Activated gamma-delta T cell treated with Interleukin-2 at 50 U/mL for 16 hours (primary cell): ENCODE measurements at places on chromosomes 6 and 20.

GRCh38 chr6:20166210-20166609 lies 46.1 kb downstream of the MBOAT1 start:
- no peak for DNase-seq

DNA sequence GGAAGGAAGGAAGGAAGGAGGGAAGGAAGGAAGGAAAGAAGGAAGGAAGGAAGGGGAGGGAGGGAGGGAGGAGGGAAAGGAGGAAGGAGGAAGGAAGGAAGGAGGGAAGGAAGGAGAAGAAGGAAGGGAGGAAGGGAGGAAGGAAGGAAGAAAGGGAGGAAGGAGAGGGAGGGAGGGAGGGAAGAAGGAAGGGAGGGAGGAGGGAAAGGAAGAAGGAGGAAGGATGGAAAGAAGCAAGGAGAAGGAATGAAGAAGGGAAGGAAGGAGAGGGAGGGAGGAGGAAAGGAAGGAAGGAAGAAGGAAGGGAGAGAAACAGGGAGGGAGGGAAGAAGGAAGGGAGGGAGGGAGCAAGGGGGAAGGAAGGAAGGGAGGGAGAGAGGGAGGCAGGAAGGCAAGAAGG lies 204.9 kb downstream of the PHACTR1 start:
- DNase-seq: no peak

- DNase-seq: no peak
These were observed 4.2 kb downstream of the PSMF1 start for GRCh38 chr20:1122388-1123315.

DNA sequence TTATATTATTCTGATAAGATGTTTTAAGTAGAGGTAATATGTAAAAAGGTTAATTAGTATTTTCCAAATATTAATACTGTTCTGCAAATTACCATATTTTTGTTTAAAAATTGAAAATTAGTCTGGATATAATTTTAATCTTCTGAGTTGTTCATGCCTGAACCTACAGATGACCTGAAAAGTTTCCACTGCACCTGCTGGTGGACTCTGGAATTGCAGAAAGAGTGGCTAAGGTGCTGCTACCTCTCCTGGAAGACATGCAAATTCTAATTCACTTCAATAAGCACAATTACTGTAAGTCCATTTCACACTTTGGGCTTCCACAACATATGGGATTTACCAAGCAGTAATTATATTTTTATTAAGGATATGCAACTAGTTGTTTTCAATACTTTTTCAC lies 77.7 kb upstream of the OLIG3 start:
- peak; percentile 59 for DNase-seq

DNA sequence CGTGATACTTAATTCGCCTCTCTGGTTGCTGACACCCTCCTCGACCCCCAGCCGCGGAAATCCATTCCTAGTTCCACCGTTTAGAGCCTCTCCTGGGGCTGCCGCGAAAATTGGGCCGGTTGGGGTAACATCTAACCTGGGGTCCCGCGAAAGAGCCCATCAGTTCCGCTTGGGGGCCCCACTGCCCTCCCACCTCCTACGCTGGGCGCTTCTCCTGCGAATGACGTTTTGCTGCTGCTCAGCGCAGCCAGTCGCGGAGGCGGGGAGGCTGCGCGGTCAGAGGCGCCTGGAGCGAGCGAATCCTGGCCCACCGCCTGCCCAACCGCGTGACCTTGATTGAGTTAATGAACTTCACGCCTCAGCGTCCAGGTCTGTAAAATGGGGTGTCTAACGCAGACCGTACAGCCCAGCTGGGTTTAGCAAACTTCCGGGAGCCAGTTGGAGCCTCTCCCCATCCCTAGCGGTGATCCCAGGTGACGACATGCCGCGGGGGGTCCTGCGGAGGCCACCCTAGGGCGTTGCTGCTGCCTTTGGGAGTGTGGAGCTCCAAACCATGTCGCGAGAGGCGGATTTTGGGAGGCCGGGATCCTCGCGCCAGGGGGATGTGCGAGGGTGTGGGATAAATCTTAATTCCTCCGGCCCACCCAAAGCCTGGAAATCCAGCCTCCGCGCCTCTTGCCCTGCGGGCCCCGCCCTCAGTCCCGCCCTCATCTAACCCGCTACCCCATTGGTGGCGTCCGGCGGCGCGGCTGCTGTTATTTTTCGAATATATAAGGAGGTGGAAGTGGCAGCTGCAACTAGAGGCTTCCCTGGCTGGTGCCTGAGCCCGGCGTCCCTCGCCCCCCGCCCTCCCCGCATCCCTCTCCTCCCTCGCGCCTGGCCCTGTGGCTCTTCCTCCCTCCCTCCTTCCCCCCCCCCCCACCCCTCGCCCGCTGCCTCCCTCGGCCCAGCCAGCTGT lies at the start of gene CDC25B:
CDC25B (plus strand) TSS at position 800 of the 958 bp plus-strand sequence. CDS start 222 bp downstream, outside the sequence.
- DNase-seq: peak; percentile 88

DNA sequence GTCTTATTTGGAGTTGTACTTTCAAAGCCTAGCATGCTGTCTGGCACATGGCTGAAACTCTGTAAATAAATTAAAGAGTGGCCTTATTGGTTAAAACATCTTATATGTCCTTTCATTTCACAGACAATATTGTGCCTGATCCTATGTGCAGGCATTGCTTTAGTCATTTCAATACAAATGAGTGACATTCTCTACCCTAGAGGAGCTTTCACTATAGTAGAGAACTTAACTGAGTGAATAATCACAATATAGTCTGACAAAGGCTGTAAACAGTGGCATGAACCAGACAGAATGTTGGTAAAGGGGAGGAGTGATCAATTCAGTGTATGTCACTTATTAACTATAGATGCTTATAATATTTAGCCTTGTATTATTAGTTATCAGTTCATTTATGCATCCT lies 481.8 kb downstream of the TFAP2B start:
- no peak for DNase-seq

GRCh38 chr6:106715922-106716321 lies 86.5 kb downstream of the QRSL1 start:
- no peak for DNase-seq

DNA sequence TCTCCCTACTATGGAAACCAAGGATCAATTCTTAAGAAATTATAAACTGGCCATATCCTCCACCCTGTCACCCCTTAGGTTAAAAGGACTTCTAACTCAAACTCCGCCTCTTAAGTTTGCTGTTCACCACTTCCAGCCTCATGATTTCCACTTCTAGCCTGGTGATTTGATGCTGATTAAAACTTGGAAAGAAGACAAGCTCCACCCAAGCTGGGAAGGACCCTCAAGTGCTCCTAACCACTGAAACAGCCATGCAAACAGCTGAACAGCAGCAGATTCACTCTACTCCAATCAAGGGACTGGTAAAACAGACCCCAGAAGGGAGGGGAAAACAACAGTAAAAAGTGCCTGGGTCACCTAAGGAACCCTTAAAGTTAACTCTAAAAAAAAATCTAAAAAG lies 10.3 kb downstream of the LCA5 start:
- DNase-seq: no peak

DNA sequence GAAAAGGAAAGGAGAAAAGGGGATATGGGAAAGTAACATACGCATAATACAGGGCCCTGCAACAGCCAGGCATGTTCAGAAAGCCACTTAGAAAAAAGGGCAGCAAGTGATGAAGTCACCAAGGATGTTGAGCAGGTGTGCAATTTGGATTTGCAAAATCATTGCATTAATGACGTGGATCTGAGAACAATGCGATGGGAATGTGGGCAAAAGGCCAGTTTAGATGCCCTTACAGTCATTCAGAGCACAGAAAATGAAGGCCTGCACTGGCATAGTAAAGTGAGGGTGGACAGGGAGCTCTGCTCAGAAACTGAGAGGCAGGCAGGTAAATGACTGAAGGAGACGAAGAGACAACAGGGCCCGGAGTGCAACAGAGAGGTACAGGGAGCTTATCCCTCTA lies 123.7 kb upstream of the NHSL1 start:
- no peak for DNase-seq

- no peak for DNase-seq
These were observed 218.4 kb downstream of the BCAS1 start for GRCh38 chr20:53852014-53852413.

DNA sequence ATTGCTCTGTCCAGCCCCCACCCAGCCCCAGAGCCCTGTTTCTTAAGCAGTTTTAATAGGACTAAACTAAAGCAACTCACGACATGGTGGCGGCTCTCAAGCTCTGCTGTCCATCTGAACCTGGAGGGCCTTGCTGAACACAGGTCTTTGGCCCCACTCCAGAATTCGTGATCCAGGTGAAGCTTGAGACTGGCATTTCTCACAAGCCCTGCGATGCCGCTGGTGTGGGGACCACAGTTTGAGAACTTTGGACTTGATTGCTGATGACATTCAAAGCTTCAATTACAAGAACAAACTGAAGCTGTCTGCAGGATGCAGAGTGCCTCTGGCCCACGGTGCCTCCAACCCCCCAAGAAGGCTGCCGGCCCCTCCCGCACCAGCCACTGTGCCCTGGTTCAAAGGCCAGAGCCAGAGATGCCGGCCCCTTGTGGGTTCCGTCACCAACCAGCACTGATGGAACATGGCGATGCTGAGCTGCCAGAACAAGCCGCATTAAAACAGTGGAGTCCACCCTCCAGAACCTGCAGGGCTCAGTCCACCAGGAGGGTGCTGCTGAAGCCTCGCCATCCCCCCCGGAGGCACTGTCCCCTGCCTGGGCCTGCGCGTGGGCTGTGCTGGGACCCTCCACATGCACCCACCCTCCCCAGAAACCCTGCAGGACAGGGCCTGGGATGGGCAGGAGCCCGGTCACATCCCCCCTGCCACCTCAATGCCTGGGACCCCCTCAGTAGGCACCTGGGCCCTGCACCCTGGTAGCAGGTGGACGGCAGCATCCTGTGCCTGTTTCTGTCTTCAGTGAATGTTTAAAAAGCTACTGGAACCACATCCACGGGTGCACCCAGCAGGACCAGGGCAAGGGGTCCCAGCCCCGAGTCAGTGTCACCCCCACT lies 101.1 kb downstream of the PSMB1 start:
- DNase-seq: no peak

- no peak for DNase-seq
These were observed 28.4 kb downstream of the POFUT1 start for GRCh38 chr20:32236048-32236533.

- no peak for DNase-seq
These were observed 713.9 kb upstream of the MARCKS start for GRCh38 chr6:113143206-113143605.

DNA sequence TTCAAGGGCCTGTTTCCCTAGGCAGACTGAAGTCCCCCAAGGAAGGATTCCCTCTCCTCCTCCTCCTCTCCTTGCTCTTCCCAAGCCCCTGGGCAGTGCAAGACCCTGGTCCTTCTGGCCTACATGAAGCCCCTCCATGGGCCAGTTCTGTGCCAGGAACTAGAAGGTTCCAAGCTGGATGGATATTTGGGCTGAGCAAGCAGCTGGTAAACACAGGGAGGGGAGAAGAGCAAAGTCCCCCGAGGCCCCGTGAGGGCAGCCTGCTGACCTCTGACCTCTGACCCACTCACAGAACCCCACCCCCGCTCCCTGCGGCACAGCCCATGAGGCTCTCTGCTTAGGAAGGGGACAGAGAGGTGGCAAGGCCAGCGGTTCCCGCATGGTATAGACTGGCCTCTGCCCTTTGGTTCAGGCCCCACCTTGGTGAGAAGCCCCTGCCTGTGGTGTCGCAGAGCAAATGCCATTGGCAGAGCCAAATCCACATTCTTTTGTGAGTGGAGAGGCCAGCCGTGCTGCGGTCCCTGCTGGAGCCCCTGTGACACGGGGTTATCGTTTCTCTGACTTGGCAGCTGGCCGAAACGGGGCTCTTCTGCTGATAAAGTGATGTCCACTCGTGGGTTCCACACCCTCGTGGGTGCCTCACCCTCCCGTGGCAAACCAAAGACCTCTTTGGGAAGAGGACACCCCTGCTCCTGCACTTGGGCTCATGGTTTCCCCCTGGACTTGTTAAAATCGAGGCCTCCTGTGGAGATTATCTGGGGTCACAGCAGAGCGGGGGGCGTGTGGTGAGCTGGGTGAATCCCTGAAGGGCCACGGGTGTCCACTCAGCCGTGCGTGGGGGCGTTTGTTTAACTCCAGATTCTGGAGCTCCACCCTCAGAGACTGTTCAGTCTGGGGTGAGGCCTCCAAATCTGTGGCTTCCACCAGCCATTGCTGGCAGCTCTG lies 2.1 kb upstream of the CHRNA4 start:
- no peak for DNase-seq

DNA sequence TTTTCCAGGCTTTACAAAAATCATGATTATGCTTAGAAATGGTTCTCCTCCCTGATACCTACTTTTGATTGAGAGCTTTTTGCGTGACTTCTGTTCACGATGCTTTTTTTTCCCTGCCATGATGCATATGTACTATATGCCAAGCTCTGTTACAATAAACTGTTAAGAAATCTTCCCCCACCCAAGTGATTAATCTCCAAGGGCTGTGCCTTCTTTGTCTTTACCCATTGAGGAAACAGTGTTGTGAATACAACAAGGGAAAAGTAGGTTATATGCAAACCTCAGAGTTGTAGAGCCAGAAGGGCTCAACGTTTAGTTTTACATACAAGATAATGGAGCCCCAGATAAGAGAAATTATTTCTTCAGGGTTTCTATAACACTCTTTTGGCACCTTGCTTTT lies 34.1 kb upstream of the MYLK2 start:
- no peak for DNase-seq

- no peak for DNase-seq
These were observed 115.6 kb downstream of the MAP3K7 start for GRCh38 chr6:90471263-90471662.

GRCh38 chr6:52610011-52610410 lies 33.2 kb upstream of the TRAM2 start:
- no peak for DNase-seq

- DNase-seq: no peak
These were observed 65.0 kb downstream of the SOBP start for GRCh38 chr6:107554918-107555317.

GRCh38 chr6:8315154-8315553 lies 120.2 kb downstream of the SLC35B3 start:
- DNase-seq: no peak

DNA sequence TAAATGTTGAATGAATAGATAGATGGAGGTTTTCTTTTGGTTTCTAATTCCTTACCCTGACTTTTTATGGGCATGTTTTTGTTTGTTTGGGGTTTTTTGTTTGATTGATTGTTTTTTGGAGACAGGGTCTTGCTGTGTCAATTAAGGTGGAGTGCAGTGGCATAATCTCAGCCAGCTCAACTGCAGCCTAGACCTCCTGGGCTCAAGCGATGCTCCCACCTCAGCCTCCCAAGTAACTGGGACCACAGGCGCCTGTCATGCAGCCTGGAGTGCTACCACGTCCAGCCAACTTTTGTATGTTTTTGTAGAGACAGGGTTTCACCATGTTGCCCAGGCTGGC lies 1.5 kb upstream of the NUDT3 start:
- no peak for DNase-seq

DNA sequence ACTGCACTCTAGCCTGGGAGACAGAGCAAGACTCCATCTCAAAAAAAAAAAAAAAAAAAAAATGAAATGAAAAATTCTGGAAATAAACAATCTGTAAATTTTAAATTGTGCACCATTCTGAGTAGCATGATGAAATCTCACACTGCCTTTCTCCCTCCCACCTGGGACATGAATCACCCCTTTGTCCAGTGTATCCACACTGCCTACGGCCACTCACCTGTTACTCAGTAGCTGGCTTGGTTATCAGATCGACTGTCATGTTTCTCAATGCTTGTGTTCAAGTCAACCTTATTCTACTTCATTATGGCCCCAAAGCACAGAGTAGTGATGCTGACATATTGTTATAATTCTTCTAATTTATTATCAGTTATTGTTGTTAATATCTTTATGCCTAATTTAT lies 58.7 kb upstream of the MTHFD1L start:
- no peak for DNase-seq
